Stimulated activated effector memory CD8-positive, alpha-beta T cell treated with anti-CD3 and anti-CD28 coated beads, Interleukin-12 subunit alpha, Interleukin-12 subunit beta, amount 100 ng/mL, for 72 hours (primary cell): ENCODE measurements at places on chromosomes 3 and 15.

DNA sequence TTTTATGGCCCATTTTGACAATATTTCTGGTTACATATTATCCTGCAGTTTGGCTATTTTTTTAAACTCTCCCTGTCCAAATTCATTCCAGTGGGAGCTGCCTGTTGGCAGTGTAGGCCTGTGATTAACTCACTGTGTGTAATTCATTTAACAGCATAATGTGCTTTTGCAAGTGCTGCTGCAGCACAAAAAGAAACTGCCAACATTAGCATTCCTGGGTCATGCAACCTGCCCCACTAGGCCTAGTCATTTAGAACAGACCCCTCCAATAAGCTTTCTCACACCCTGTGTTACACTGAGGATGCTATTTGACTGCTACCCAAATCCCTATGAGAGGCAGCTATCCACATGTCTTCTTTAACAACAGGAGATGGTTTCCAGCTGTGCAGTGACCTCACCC lies 251.2 kb upstream of the UBE2E2 start:
- DNase-seq, result no peak

GRCh38 chr3:193594946-193595689 lies 2.1 kb downstream of the OPA1 start:
- DNase-seq, result no peak

- no peak for DNase-seq
Measured at GRCh38 chr3:193841581-193841980, 248.6 kb downstream of the OPA1 start.

DNA sequence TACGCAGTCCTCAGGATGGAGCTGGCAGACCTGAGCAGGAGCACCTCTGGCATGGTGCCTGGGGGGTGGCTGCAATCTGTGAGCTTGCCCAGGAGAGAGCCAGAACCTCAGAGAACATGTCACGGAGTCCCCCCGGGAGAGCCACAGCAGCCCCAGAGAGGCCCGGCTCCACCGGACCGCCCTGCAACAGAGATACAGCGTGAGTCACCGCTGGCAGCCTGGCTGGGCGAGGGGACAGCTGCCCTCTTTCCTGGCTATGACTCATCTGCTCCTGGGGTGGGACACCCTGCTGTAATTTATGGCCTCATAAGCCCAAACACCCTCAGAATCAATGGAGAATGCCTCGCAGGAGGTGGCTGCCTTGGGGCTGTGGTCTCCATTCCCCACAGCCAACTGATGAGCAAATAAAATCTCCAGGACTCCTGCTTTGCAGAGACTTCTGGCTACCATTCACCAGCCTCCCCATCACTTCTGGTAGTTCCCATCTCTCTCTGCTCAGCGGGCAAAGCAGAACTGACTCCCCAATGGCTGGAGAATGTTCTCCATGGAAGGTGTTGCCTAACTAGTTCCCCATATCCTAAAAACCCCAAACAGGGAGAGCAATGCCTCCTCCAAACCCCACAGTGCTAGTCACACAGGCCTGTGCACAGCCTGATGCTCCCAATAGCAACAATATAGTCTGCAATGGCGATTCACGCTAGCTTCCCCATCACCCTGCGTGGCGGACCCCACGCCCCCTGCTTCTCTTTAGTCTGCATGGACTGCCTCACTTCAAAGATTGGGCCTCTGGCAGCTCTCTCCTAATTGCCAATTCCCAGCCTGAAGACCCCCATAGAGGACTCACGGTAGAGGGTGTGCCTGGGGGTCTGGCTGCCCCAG lies 21.6 kb downstream of the ACSBG1 start:
- no peak for DNase-seq

DNA sequence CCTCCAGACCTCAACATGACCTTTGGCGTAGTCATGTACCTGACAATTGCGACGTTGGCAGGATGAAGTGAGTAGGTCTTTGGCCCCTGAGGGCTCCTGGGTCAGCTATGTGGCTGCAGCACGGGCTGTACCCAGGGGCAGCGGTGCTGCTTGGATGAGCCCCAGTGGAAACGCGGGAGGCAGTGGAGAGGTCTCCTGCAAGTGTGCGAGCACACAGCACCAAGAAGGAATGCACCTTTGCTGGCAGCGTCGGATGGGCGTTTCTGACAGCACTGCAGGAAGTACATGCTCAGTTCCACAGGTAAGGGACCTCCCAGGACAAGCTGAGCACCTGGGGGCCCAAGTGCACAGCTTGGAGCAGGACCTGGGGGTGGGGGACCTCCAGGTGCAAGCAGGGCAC lies 67.4 kb upstream of the UNC13C start:
- no peak for DNase-seq

DNA sequence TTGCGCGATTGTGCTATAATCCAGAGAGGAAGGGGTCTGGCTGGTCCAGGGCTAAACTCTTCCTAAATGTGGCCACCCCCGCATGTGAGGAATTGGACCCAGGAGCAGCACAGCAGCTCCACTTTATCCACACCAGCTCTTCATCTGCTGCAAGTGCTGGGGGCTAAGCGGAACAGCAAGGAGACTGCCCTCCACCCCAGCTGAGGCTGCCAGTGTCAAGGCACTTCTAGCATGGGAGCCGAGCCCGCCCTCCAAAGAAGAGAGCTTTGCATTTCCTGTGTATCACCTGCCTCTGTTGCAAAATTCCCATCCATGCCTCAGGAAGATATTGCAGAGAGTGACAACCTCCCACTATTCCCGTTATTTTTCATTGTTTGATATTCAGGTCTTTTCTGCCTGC lies 333.6 kb downstream of the ARRDC4 start:
- DNase-seq, result no peak

- no peak for DNase-seq
Measured at GRCh38 chr3:46423588-46423987, 16.5 kb downstream of the CCRL2 start.

DNA sequence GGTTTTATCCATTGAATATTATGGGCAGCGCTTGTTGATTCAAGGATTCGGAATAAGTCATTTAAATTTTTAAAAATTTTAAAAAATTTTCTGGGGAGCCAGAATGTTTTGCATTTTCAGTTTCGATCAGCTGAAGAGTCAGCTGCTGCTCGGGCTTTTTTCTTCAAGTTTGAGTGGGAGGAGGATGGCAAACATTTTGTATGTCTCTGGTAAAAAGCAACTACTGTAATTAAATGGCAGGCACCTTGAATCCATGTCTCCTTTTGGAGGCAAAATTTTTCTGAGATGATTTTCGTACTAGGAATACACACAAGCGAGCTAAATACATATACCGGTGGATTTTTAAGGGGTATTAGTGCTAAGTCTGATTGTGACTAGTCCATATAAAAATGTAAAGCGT lies 612 bp downstream of the C3orf38 start:
- no peak for DNase-seq

GRCh38 chr3:139327861-139328260 lies 16.0 kb upstream of the MRPS22 start:
- no peak for DNase-seq

GRCh38 chr3:142973217-142974009 lies 9.9 kb upstream of the PAQR9 start:
- DNase-seq, result no peak

DNA sequence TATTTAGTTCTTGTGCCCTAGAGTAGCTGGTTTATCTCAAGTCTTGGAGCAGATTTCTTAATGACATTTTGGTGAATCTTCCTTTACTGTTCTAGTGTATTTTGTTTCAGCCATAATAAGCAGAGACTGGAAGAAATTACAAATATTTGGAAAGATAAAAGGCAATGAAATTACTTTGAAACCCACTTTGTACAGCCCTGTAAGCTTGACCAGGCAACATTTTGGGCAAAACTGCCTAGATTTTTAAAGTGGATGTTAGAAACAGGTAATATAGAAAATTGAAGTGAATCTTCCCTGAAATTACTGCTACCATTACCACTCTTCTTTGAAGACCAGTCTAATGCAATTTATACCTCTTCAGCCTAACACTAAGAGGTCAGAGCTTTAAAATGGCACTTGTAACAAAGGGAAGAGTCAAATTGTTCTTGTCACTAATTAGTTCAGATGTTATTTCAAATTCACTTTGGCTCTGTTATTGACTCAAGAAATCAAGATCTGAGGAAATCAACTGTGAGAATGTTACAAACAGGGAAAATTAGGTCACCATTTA lies 589.4 kb downstream of the NLGN1 start:
- DNase-seq, result no peak

GRCh38 chr3:43644443-43644842 lies 22.6 kb upstream of the ANO10 start:
- DNase-seq, result no peak

GRCh38 chr3:151638555-151639417 lies 94.9 kb upstream of the AADACL2 start:
- no peak for DNase-seq

DNA sequence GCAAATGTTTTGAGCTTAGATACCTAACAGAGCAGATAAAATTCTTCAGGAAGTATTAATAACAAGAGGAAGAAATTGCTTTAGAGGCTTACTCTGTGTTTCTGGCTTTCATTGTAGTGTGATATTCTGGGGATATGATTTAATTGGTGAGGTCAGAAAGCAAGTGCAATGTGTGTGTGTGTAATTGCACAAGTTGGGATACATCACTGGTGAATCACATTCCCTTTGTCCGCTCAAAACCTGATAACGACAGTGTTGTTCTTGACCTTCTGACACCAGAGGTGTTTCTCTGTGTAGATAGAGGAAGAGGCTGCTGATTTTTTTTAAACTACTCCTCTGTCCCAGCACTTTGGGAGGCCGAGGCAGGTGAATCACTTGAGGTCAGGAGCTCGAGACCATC lies 161.1 kb downstream of the CACNA2D3 start:
- no peak for DNase-seq

DNA sequence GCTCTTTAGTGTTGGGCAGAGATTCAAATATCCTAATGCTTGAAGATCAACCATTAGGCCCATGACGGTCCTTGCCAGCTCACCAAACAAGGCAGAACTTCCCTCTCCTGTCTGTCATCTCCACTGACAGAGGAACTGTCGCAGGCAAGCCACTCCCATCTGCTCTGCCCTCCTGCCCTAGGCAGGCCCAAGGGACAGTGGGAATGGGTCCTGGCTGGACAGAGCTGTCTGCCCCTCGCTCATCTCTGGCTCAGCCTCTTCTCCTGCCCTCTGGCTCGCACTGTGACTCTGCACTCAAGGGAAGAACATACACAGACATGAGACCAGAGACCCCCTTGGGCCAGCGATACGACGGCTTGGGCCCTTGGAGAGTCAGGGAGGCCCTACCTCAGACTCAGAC lies 7.6 kb upstream of the MUSTN1 start:
- no peak for DNase-seq

DNA sequence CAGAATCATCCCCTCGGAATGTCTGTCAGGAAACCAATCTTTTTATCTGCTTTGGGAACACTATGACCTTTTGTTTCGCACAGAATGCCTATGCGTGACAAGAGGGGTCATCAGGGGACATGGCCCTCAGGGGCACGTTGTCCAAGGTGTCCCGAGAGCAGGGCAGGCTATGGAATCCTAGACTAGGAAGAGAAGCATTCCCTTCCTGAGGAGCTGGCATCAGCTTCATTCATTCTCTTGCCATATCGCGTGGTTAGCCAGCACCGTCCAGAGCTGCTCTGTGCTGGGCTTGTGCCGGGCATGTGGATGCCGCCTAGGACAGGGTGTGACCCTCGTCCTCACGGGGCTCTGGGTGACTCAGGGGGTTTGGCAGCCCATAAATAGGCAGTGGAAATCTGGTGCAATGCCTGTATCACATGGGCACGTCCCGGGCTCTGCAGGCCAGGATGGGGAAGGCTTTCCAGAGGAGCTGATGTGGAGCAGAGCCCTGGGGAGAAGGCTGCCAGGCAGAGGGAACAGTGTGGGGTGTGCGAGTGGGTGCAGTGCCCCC lies 117.8 kb downstream of the TMEM266 start:
- no peak for DNase-seq

GRCh38 chr15:91142106-91142744 lies 42.2 kb downstream of the SV2B start:
- DNase-seq, result no peak

DNA sequence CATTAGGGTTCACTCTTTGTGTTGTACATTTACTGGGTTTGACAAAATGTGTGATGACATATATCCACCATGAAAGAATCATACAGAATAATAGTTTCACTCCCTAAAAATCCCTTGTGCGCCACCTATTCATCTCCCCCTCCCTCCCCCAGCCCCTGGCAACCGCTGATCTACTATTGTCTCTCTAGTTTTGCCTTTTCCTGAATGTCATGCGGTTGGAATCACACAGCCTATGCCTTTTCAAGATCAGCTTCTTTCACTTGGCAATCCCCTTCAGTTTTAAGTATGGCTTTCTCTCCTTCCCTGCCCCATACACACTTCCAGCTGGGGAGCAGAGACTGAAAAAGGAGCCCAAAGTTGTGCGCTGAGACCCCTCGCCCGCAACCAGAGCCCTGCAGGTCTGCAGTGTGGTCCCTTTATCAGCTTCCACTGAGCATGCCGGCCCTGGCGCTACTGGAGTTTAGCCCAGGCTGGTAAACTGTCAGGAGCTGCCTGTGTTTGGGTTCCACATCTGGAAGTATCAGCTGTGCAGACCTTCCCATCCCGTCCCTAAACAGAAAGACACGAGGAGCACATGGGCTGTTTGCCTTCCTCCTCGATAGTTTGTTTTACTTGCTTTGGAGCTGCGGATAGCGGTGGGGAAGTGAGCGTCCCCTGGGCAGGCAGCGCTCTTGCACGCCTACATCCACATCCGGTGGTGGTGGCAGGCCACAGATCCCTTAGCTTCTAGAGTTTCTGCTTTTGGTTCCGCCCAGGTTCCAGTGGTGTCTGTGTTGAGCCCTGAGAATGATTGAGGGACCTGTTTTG lies 12.3 kb downstream of the BOC start:
- DNase-seq, result no peak

GRCh38 chr15:35505141-35505540 lies 40.8 kb downstream of the DPH6 start:
- DNase-seq, result no peak

- DNase-seq, result no peak
Measured at GRCh38 chr15:91922646-91923547, 69.4 kb downstream of the SLCO3A1 start.

DNA sequence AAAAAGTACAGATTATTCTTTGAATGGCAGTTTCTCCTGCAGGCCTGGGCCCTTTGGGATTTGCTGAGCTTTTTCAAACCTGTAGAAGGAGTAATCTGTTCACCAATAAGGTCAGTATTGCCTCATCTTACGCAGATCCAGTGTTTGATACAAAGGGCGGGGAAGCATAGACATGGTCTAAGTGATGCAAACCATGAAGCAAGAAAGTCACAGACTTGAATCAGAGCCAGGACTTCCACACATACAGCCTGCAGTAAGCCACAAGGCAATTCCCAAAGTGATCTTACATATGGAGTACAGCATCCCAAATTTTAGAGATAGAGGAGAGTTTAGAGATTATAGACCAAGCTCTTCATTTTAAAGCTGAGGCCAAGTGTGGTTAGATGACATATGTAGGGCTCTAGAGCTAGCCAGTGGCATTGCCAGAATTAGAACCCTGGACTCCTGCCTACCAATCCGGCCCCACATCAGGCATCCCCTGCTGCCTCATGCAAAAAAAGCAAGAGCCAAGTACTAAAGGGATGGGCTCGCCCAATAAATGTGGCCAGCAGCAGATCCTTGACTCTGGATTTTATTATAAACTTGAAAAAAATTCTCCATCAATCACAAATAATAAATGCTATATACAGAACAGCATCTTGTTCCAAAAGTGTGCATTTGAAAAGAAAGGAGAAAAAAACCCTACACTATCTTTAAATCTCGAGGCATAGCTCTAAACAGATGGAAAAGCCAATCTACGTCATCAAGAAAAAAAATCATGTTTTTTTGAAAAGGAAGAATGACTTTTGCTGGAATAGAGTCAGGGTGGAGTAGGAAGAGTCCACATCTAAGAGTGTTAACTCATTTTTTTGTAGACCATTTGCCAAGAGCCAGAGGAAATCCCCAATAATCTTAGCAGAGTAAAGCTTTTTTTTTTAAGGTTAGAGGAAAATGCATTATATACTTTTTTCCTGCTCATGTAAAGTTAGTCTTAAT lies 24.0 kb downstream of the ABI3BP start:
- DNase-seq, result no peak

GRCh38 chr15:82919231-82919886 lies 33.2 kb downstream of the HOMER2 start:
- no peak for DNase-seq
